Stimulated activated CD8-positive, alpha-beta memory T cell treated with anti-CD3 and anti-CD28 coated beads, Interleukin-7, amount 100 ng/mL, for 24 hours (primary cell): ENCODE measurements at places on chromosomes 7 and 10.

- no peak for DNase-seq
Observed at GRCh38 chr7:143042159-143042789, 9.9 kb upstream of the OR6V1 start.

DNA sequence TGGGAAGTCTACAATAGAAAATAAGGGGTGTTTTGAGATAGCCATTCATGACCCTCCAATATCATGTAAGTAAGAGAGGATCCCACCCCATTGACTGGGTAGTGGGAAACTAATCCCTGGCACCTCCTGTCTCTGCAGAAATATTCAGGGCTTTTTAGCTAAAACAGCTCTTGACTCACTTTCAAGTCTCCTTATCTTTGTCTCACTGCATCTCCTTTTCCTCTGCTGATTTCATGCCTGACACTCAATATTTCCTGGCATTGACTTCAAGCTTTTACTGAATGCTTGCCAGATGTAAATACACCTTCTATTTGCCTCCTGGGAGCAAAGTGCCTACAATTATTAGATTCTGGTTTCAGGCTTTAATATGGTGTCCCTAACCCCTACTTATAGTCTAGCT is 57.1 kb downstream of the CHRM2 start:
- DNase-seq: no peak

DNA sequence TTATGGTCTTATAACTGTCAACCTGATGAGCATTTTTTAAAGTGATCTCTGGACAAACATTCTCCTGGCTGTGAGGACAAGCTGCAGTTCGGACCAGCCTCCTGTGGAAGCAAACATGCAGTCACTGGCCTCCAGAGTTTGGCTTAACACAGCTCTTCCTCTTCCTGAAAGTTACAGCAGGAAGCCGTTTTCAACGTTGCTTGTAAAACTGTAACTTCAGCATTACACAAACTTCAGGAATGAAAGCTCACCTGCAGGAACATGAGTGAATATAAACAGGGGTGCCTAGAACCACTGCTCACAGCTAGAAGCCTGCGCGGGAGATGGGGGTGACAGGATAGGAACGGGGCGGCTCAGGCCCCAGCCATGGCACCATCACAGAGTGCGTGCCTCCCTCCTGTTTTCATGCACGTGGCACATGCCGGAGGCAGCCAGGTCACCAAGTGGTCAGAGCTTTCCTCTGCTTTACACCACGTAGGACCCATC is 292.9 kb upstream of the PITRM1 start:
- DNase-seq: no peak

- no peak for DNase-seq
Observed at GRCh38 chr10:69757553-69758309, 44.0 kb upstream of the COL13A1 start.

- no peak for DNase-seq
Observed at GRCh38 chr10:101506829-101507661, 81.0 kb downstream of the POLL start.

DNA sequence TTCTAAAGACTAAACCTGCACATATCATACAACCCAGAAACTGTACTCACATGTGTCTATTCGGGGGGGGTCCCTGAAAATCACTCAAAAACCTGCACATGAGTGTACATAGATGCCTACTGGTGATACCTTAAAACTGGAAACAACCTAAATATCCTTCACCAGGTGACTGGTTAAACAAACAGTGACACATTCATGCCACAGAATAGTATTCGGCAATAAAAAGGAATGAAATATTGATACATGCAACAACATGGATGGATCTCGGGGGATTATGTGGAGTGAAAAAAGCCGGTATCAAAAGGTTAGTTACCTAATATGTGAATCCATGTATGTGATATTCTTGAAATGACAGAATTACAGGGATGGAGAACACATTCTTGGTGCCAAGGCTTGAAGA is 32.1 kb upstream of the EGFR start:
- no peak for DNase-seq

DNA sequence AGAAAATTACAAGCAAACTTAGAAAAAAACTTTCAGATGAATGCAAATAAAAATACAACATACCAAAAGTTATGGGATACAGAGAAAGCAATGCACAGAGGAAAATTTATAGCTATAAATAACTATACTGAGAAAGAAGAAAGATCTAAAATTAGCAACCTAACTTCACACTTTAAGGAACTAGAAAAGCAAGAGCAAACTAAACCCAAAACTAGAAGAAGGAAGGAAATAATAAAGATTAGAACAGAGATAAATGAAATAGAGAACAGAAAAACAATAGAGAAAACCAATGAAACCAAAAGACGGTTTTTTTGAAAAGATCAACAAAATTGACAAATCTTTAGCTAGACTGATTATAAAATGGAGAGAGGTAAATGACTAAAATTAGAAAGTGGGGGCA is 9.6 kb upstream of the STRA8 start:
- no peak for DNase-seq

DNA sequence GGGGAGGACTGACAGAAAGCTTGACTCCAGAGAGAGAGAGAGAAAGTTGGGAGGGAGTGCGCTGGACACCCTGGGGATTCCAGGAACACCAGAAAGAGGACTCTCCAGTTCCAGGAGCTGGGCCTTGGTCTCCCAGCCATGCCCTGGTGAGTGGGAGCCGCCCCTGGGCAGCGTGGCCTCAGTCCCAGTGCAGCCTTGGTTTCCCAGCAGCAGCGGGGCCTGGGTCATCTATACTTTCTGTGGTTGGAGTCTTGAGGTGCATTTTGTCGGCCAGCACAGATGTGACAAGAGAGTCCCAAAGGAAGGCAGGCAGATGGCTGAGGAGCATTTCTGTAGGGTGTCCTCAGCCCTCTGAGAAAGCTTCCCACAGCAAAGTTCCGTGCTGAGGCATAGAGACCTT is 334.7 kb upstream of the ZNF32 start:
- DNase-seq: no peak

GRCh38 chr10:24463611-24464426 is 254.9 kb downstream of the KIAA1217 start:
- DNase-seq: no peak

- no peak for DNase-seq
Observed at GRCh38 chr10:118340486-118340885, 1.6 kb downstream of the FAM204A start.

DNA sequence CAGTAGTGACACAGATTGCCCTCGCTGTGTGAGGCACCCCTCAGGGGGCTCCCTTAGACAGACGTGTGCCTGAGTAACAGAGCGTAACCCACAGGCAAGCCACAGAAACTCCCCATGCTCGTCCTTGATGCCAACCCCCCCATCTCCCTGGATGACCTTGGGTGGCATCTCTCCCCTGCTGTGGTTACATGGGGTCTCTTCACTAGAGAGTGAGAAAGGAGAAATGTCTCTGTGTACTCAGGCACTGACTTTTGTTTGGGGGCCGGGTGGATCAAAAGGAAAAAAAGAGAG is 1.1 kb upstream of the ASB10 start:
- DNase-seq: no peak

GRCh38 chr7:25029075-25029474 is 49.1 kb upstream of the OSBPL3 start:
- DNase-seq: no peak

- no peak for DNase-seq
Observed at GRCh38 chr10:110700947-110701616, 56.9 kb downstream of the RBM20 start.

DNA sequence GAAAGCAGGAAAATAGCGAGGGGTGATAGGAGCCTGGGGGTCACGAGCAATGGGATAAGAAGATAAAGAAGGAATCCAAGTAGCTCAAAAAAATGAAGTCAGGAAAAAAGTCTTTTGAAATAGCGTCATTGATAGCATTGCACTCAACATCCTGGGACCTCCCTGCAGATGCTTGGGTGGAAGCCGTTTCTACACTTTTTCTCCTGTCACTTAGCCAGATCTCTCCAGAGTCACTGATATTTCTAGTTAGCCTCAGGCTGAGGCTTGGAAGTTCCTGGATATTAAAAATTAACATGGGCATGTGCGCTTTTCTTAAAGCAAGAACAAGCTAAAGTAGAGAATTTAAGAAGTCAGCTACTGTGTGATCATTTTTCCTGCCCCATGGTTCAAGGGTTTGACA is 39.5 kb upstream of the CHST15 start:
- DNase-seq: no peak

GRCh38 chr7:6323967-6324701 is 51.7 kb upstream of the CYTH3 start:
- DNase-seq: no peak

GRCh38 chr7:101960323-101960722 is 142.9 kb downstream of the CUX1 start:
- DNase-seq: no peak

- DNase-seq: no peak
Observed at GRCh38 chr10:100303724-100304319, 17.3 kb upstream of the BLOC1S2 start.

- no peak for DNase-seq
Observed at GRCh38 chr7:108091461-108091831, 38.7 kb downstream of the LAMB4 start.

DNA sequence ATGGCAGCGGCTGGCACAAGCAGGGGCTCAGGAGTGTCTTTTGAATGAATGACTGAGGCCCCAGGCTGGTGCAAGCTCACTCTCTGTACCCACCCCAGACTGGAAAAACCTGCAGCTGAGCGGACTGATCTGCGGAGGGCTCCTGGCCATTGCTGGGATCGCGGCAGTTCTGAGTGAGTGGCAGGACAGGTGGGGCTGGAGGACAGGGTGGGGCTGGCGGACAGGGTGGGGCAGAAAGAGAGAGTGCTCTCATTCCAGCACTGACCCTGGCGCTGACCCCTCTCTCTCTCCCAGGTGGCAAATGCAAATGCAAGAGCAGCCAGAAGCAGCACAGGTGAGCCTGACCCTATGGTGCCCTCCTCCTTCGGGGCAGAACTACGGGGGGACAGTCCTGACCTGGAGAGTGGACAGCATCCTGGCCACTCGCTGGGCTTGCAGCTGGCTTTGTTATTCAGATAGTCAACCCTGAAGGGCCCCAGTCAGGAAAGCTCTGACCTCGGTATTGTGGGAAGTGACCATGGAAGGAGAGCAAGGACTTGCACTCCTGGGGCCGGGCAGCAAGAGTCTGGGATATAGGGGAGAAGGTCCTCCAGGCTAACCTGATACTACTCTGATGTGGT is 4.1 kb downstream of the FXYD4 start:
- no peak for DNase-seq

DNA sequence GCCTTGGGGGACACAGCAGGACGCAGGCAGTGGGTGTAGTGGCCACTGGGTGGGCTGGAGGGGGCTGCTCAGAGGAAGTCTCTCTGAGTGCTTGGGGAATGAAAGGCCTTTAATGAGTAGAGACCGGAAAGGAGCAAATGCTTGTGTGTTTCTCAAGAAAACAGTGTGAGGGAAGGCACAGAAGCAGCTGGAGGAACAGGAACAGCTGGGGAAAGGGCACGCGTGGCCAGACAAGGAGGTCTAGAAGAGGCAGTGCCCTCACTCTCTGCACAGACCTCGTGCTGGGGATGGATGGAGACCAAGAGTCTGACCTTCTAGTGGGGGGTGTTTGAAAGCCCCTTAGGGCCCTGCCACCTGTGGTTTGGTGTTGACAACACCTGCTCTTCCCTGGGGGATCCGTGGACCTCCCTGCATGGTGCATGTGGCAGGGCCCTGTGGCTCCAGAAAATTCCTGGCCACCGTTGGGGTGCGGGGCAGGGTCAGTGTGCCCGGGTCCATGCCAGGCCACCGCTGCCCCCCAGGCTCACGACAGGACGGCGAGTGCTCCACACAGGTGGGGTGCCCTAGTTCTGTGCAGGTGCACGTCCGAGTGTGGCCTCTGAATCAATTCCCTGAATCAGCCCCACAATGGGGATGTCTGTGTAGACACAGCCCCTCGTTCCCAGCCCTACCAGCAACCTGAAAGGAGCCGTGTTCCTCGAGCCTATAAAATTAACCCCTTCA is 25.9 kb upstream of the FAM20C start:
- DNase-seq: no peak

GRCh38 chr7:3517344-3517743 is 216.3 kb downstream of the SDK1 start:
- no peak for DNase-seq

GRCh38 chr10:132309471-132309865 is 1.7 kb upstream of the STK32C start:
- no peak for DNase-seq

GRCh38 chr7:132568962-132569361 is 7.3 kb downstream of the PLXNA4 start:
- no peak for DNase-seq

DNA sequence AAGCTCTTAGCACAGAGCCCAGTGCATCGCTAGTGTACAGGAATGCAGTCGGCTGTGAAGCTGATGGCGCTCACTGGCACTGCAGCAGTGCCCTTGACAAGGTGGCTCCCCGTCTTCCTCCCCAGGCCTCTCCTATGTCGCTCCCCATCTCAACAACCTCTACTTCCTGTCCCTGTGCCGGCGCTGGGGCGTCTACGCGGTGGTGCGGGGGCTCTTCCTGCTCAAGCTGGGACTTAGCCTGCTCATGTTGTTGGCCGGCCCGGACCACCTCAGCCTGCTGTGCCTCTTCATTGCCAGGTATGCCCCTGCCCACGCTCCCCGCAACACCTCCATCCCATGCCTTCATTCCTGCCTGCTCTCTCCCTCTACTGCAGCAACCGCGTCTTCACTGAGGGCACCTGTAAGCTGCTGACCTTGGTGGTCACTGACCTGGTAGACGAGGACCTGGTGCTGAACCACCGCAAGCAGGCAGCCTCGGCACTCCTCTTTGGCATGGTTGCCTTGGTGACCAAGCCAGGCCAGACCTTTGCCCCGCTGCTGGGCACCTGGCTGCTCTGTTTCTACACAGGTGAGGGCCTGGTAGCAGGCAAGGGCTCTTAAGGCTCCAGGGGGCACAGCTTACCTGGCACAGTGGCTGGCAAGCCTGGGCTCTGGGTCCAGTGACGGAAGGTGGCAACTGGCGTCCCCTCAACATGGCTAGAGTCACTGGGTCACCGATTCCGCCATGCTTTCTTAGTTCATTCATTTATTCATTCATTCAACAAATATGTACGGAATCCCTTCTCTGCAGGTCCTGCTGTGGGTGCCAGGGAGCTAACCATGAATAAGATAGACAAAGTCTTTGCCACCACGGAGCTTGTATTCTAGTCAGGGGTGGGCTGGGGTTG is 22.3 kb upstream of the C10orf95 start:
- no peak for DNase-seq

- DNase-seq: no peak
Observed at GRCh38 chr7:139068544-139069399, 32.9 kb upstream of the ZC3HAV1L start.

- no peak for DNase-seq
Observed at GRCh38 chr7:28629216-28629842, 217.0 kb downstream of the CREB5 start.

DNA sequence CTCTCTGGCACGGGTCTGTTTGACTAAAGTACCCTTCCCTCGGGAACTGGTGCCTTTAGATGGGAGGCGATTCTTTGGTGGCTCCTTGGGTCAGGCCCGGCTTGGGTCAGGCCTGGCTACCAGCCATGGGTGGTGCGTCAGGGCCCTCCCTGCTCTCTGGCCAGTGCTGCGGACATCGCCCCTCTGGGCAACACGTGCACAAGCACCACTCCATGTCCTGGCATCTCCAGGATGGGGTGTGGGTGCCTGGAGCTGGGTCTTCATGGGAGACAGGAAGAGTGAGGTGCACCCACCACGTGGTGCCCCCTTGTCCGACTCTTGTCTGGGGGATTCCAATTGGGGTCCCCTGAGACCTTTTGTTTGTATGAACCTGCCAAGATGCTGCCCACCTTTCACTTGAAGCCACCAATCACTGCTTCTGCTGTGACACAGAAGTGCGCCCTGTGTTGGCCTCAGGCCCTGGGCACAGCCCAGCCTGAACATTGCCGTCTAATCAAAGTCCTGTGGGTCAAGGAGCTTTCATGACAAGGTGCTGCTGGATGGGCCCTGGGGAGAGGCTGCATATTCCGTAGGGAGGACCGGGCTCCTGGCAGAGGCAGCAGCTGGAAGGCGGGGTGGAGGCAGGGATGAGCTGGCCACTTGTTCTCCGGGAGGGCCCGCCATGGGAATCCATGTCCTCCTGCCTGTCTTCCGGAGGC is 11.1 kb upstream of the PWWP2B start:
- DNase-seq: no peak
